ENCODE measurements at places on chromosomes 12 and 14. TPM values are rescaled to one million over a fixed set of nuclear protein-coding genes. Genes with fewer than 3 reads are reported as not detected.

- H3K27ac ChIP-seq = no peak overlapping the region
- H3K36me3 ChIP-seq = no peaks in the 10 kb centered on the region
Observed at GRCh38 chr12:78244916-78245507, 414.3 kb downstream of the NAV3 start.

- H3K27ac ChIP-seq = no peak overlapping the region
Observed at GRCh38 chr14:51333299-51333698, 93.3 kb downstream of the TMX1 start.

DNA sequence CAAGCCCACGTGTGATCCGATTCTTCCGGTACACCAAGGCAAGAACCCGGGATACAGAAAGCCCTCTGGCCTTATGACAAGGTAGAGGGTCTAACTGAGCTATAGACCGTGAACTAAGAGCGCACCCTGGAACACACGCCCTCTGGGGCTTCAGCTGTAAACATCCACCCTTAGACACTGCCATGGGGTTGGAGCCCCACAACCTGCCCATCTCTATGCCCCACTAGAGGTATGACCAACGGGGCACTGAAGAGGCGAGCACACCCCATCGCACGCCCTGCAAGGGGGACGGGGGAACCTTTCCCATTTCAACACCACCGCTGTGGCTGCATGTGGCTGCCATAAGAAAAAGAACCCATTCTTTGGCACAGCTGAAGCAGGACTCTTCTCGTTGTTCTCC is 1206.0 kb upstream of the TMEM132C start:
- H3K36me3 ChIP-seq = no peaks in the 10 kb centered on the region
- DNase-seq = no peak
- H3K27me3 ChIP-seq = no peaks in the 10 kb centered on the region
- H3K4me1 ChIP-seq = no peaks in the 10 kb centered on the region
- H3K4me3 ChIP-seq = no peak overlapping the region

DNA sequence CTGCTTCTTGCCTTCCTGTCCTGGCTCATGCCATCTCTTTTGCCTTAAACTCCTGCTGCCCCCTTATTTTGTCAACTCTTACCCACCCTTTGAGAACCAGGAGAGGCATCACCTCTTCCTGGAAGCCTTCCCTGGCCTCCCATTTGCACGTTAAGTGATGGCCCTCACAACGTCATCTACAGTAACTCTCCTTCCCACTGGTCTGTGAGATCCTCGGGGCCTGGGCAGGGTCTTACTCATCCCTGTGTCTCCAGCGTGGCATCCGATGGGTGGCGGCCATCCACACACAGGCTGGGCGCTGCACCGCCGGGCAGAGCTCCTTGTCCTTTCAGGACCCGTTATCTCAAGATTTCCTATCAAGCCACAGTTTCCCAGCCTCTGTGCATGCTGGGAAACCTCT is 16.8 kb upstream of the CACNA2D4 start:
- no peak overlapping the region for H3K27ac ChIP-seq
- H3K4me1 ChIP-seq = peaks cover 6% of the 10 kb centered on the region

GRCh38 chr14:100601064-100601463 is 13.8 kb upstream of the BEGAIN start:
- H3K27ac ChIP-seq = no peak overlapping the region
- H3K4me1 ChIP-seq = no peaks in the 10 kb centered on the region
- no peak overlapping the region for H3K4me3 ChIP-seq
- no peak for DNase-seq
- H3K27me3 ChIP-seq = no peaks in the 10 kb centered on the region

- H3K27me3 ChIP-seq = no peaks in the 10 kb centered on the region
- H3K4me1 ChIP-seq = no peaks in the 10 kb centered on the region
- H3K36me3 ChIP-seq = no peaks in the 10 kb centered on the region
- H3K4me3 ChIP-seq = no peak overlapping the region
- no peak for DNase-seq
- H3K27ac ChIP-seq = no peak overlapping the region
Observed at GRCh38 chr12:8629486-8630033, 16.9 kb upstream of the AICDA start.

DNA sequence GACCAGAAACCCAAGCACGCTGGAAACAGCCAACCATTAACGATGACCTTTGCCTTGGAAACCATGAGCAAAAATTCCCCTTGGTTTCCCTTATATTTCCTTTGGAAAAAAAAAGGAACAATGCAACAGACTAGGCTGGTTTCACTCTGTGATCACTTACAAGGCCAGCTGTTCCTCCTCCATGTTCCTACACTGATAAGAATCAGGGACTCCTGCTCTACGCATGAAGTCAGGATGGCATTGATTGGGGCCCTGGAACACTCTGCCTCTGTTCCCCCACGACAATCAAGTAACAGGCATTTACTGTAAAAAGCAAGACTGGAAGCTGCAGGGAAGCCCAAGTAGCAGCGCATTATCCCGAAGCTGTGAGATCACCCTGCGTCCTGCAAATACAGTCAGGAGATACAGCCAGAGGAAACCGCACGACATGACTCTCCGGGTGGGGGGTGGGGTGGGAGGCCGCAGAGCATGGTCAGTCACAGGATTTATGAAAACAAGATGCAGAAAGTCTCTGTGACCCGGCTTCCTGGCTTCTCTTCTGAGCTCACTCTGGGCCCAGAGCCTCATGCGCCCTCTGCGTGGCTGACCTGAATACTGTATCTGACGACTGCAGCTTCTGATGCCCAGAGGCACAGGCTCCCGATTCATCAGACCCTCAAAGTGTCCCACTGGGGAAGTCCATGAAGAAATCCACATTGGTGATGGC is 31.1 kb downstream of the SSH1 start:
- DNase-seq = no peak
- no peak overlapping the region for H3K4me3 ChIP-seq
- peaks cover 5% of the 10 kb centered on the region for H3K4me1 ChIP-seq
- no peaks in the 10 kb centered on the region for H3K27me3 ChIP-seq

GRCh38 chr14:59346796-59347510 is 118.2 kb downstream of the GPR135 start:
- H3K27ac ChIP-seq = no peak overlapping the region
- H3K4me1 ChIP-seq = no peaks in the 10 kb centered on the region
- DNase-seq = no peak
- H3K36me3 ChIP-seq = no peaks in the 10 kb centered on the region
- H3K4me3 ChIP-seq = no peak overlapping the region
- H3K27me3 ChIP-seq = no peaks in the 10 kb centered on the region

- H3K27ac ChIP-seq = no peak overlapping the region
- H3K36me3 ChIP-seq = no peaks in the 10 kb centered on the region
Observed at GRCh38 chr12:2402073-2402579, 349.3 kb downstream of the CACNA1C start.

DNA sequence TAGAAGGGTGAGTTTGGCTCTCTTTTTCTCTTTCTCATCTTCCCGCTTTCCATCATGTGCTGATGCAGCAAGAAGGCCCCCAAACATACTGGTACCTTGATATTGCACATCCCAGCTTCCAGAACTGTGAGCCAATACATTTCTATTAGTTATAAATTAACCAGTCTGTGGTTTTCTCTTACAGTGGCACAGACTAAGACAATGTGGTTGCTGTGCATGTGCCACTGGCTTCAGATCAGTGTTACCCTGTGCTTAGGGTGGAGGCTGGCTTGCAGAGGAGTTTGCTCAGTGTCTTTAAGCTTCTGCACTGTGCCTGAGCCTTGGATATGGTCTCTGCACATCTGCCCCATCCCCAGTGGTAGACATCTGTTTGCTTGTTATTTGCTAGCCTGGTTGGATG is 5.5 kb downstream of the IFI27L2 start:
- H3K27me3 ChIP-seq = no peaks in the 10 kb centered on the region
- no peaks in the 10 kb centered on the region for H3K36me3 ChIP-seq
- DNase-seq = no peak

KRT73 gene
- 0.13 TPM for total RNA-seq

HOXC6 gene
- not detected for total RNA-seq

Data from CD8-positive, alpha-beta memory T cell (primary cell).